ENCODE measurements at places on chromosomes 16 and 17.

- no peak for DNase-seq
Measured at GRCh38 chr16:66161269-66161668, 205.2 kb upstream of the CDH5 start.

- no peak for DNase-seq
Measured at GRCh38 chr16:11107780-11108465, 148.1 kb downstream of the SOCS1 start.

DNA sequence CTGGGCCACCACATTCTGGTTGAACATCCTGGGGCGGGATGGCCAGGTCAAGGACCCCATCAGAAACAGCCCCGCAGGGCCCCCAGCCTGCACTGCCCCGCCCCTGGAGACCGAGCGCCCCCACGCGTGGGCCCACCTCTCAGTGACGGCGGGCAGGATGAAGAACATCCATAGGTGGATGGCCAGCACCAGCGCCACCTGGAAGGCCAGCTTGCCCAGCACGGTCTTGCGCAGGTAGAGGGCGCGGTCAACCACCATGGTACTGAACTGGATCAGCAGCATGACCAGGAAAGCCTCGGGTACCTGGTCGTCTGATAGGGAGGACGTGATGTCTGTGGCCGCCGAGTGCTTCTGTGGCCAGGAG lies 13.6 kb downstream of the CTU2 start:
- no peak for DNase-seq

DNA sequence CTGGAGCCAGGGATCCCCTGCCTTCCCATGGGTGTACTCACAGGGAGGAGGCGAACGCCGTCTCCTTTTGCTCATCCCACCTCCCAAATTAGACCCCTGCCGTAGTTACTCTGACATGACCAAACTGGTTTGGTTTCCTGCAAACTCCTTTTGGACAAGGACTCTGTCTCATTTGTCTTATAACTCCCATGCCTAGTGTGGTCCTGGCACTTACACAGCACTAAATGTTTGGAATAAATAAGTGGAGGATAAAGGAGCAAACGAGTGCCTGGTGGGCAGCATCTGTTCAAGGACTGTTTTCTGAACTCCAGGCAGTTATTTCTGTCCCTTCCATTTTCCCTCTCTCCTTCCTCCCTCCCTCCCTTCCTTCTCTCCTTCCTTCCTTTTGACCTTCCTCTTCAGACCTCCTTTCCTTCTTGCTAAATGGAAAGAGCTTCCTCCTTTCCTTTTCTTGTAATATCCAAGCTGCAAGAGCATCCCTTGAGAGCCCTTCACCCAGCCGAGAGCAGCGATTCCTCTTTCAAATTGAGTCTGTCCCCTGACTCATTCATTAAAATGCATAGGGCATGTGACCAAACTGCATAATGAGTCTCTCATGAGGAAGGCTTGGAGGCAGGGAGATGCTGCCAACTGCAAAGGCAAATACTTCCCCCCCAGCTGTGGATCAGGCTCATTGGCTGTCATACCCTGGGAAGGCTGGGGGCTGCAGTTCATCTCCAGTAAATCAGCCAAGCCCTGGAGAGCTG lies 36.8 kb downstream of the CHD9 start:
- DNase-seq = peak; percentile 72

Data from GM12865 (cell line).